ENCODE measurements at places on chromosomes 5 and 9.

- DNase-seq, result no peak
Measured at GRCh38 chr5:166363087-166363760, 1928.2 kb upstream of the WWC1 start.

GRCh38 chr5:133251296-133252132 is 199.7 kb downstream of the HSPA4 start:
- no peak for DNase-seq

GRCh38 chr9:4021621-4022213 is 278.2 kb downstream of the GLIS3 start:
- no peak for DNase-seq

DNA sequence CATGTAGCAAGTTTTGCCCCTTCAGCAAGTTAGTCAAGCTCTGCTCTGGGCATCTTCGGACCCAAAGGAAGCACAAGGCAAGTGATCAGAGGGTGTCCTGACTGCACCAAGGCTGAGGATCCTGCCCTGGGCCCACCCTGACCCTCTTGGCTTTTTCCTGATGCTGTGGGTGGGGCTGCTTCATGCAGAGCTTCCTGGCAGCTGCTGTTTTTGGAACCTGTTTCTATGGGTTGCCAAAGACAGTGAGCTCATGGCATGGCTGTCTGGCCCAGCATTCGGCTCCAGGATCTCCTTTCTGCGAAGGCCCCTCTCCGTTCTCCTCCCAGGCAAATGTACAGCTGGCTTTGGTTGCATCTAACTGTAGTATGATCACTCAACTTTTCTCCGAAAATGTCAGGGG is 497.9 kb downstream of the ARHGEF28 start:
- no peak for DNase-seq

DNA sequence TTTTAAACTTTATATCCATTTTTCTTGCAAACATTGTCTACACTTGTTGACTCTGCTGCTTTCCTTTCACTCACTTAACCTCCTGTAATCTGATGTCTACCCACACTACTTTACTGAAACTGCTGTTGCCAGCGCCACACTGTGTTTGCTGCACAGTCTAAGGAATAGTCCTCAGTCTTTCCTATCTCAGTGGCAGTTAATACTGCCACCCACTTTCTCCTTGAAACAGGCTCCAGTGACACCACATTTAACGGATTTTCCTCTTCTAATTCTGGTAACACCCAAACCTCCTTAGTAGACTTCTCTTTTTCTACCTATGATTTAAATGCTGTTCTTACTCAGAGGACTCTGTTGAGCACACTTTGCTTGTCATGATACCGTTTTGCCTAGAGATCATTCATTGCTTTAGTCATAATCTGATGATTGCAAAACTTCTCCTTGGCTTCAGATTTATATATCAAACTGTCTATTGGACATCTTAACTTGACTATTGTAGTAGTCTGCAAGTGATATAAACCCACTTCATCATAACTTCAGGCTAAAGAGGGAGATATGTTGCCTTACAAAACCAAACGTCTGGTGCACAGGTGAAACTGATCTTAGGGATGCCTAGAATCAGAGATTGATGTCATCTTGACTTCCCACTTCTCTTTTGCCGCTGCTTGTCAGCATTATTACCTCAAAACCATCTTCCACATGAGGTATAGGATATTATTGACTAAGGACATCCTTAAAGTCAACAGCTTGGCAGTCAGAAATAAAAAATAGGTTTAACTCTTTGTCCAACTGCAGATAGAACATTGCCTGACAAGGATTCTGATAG is 94.1 kb downstream of the CDC42SE2 start:
- no peak for DNase-seq

GRCh38 chr9:119367683-119368075 is 1.6 kb downstream of the BRINP1 start:
- DNase-seq, result no peak

GRCh38 chr5:123599171-123599570 is 87.2 kb downstream of the CSNK1G3 start:
- no peak for DNase-seq

DNA sequence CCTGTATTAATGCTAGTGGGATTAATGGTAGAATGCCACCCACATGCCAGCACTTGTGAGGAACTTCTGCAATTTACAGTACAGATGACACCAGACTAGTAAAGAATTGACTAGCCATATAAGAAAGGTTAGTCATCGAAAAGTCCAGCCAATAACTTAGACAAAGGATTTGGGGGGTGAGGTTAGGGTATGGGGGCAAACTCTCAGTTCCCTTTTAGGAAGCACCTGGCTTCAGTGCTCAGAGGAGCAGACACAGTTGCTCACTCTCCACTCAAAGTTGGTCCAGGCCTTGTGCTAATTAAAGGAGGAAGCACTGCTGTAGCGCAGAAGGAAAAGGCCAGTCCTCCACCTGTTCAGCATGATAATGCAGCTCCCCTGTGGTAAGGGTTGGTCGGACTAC is 25.2 kb downstream of the TGFBR1 start:
- DNase-seq, result no peak

DNA sequence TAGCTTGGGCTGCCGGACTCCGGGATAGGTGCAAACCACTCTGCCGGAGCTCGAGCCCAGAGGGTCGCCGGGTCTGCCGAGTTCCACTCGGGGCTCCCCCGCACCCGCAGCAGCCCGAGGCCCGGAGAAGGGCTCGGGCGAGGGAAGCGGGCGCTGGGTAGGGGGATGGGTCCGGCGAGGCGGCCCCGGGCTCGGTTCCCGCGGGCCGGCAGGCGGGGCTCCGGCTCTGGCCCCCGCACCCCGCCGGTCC is 507 bp downstream of the RICTOR start:
- no peak for DNase-seq

GRCh38 chr5:139124774-139125520 is 73.2 kb downstream of the SIL1 start:
- DNase-seq, result no peak

DNA sequence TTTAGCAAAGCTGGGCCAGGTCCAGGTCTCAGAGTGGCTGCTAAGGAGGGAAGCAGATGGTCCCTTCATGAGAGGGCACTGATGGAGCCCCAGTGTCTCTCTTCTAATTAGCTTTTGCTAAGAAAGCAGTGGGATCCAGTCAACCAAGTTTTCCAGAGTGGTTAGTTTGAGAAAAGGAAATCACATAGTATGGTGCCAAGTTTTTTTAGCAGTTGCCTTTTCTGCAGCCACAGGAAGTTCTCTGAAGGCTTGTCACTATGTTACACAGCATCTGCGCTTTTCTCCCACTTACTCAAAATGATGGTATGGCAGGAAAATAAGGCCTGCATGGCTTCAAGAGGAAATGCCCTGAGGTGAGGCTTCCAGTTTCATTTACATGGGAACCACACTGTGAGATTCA is 331.5 kb upstream of the ZNF462 start:
- DNase-seq, result no peak

GRCh38 chr9:88538311-88539085 is 3.5 kb downstream of the NXNL2 start:
- no peak for DNase-seq

DNA sequence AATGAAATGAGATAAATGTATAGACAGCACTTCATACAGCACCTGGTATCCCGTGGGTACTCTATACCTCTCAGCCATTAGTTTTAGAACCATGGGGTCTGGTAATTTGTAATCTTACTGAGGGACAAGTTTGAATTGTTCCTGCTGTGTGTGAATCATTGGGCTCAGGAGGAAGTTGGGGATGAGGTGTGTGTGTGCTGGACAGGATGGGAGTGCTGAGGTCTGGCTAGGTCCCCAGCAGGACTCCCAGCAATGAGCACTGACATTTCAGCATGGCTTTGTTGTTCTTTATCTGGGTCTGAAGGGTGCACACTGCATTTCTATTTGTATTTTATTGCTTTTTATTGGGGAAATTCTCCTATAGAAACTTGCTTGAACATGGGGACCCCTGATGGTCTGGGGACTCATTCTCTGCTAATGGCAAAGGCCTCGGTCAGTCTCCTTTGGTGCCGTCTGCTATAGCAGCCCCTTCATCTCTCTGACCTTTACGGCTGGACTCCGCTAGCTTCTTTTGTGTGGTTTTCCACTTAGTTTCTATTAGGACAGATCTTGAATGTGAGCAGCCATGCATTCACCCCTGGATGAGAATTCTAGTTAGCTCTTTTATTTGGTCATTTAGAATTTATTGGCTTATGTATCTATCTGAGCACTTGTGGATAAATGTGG is 98.1 kb downstream of the SREK1 start:
- no peak for DNase-seq

DNA sequence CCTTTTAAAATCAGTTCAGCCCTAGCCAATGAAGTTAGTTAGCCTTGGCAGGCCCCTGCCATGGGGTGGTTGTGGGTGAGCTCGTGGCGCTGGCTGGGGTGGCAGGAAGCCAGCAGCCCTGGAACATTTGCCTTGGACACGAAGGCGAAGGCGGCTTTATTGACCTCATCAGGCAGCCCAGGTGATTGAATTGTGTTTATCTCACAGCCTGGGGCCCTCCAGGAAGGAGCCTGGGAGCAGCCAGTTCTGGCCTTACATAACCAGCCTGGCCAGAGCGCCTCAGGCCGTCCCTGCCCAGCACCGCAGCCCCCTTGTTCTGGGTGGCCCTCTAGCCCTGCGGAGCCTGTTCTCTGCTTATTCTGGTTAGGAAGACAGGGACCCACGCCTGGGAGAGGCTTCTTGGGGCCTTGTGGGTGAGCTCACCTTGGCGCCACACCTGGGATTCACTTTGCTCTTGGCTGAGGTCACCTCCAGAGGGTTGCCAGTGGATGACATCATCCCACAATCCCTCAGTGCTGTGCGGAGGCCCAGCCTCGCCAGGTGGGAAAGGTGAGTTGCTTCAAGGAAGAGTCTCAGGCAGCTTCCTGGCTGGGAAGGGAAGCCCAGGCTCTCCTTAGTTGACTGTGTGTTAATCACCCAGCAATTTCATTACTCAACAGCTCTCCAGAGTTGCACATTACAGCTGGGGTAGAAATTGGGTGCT is 54.4 kb upstream of the RPL26L1 start:
- peak; percentile 94 for DNase-seq

DNA sequence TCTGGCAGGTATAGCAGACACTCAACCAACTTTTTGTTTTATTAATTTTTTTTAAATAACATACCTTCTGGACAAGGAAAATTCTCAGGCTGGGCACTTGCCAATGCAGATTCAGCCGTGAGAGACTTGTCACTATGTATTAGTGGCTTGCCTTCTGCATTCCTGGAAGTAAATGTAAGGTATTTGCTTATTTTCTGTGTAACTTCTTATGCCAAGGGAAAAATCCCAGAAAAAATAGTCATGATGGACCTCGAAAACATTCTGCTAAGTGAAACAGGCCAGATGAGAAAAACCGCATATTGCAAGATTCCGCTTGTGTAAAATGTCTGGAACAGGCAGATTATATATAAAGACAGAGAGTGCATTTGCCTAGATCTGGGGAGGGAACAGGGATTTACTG is 260.3 kb upstream of the DAPK1 start:
- no peak for DNase-seq

GRCh38 chr9:98572054-98572627 is 136.6 kb downstream of the GABBR2 start:
- no peak for DNase-seq

GRCh38 chr5:121640298-121640697 is 211.4 kb upstream of the FTMT start:
- no peak for DNase-seq

- DNase-seq, result peak; percentile 18
Measured at GRCh38 chr9:132809677-132810271, 68.3 kb downstream of the AK8 start.

- no peak for DNase-seq
Measured at GRCh38 chr5:19927919-19928318, 60.1 kb downstream of the CDH18 start.

DNA sequence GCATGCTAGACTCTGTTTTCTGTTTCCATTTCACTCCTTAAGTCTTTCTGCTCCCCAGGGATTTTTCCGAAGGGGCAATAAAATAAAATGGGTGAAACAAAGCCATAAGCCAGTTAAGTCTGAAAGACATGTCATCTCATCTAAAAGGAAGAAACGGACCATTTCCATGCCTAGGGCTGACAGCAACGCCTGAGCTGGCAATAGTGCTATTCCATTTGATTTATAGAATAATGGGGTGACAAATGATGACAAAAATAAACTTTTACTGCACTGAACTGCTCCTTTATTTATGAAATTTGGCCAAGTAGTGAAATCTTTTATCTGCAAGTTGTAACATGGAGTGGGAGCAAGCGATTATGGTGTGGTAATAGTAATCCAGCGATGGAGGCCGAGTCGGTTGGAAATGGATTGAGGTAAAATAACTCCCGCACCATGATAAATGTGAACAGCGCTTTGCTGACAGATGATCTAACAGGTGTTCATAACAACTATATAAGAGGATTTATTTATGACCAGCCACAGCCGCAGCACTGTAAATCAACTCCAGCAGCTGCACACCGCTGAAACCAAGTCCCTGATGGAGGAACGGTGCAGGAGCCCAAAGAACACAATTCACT is 219.8 kb upstream of the TBCA start:
- no peak for DNase-seq

Measured in kidney (tissue), 22 donors.